ENCODE measurements at places on chromosomes 2 and 18.
A peak's percentile ranks its signal among the peaks of the same experiment; 100 is the strongest.

- DNase-seq: no peak
Observed at GRCh38 chr2:60070196-60070595, 483.3 kb downstream of the BCL11A start.

- no peak for DNase-seq
Observed at GRCh38 chr2:140085674-140086073, 1305.5 kb upstream of the NXPH2 start.

DNA sequence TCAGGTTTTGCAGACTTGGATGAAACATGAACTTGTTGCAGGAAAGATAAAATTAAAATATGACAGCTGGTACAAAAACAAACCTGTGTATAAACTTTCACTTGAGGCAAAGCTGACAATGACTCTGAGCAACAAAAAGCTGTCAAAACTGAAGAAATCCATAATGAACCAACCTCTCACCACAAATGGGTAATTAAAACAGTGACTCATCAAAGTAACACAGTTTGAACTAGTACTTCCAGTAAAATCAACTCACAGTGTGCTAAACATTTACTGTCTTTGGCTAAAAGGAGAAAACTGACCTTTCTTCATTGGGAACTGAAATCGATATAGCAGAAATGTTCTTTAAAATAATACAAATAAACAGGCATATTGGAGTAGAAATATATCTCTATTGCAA is 209.7 kb downstream of the WDPCP start:
- no peak for DNase-seq

DNA sequence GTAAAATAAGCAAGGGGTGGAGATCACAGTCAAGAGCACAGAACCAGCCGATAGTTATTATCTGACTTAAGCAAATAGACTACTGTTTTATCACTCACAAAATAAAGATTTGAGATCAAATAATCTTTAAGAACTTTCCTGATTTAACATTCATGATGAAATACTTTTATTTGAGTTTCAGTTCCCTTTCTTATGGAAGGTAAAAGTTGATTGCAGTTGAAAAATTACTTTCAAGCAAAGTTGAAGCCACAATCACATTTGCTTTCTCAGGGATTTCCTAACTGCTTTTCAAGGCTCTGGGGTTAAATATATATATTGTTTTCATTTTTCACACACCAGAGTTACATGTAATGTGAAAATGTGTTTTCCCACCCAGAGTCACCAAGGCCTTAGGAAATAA is 599.5 kb downstream of the KCNJ3 start:
- DNase-seq: no peak

- DNase-seq: no peak
Observed at GRCh38 chr2:24360963-24361330, 611 bp upstream of the ITSN2 start.

DNA sequence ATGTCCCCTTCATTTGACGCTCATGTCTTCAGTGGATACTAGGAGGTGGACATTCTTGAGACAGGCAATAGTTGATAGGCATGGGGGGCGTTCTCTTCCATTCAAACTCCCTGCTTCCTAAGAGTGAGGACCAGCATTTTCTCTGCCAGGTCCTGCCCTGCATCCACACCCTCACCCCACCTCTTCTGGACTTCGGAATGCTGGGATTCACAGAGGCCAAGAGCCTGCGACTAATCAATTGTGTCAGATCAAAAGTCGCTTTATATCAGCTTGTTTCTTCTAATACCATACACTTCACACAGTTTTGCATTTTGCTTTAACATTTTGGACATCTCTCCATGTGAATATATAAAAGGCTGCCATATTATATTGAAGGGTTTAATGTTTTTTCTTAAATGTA is 210.7 kb downstream of the CCDC102B start:
- DNase-seq: no peak

DNA sequence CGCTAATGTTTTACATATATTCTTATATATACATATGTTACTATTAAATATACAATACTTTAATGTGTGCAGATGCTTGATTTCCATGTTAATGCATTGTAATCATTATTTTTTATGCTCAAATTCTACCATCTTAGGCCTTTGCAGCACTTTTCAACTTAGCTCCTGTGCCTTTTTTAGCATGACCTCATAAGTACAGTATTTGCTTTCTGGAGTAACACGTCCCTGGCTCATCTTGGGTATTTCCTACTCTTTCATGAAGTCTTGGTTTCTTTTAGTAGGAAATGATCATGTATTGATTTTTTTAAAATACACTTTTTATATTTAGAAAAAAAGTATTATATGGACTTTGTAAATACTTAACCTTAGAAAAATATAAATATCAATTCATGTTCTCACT is 36.5 kb downstream of the CAB39 start:
- DNase-seq: no peak

GRCh38 chr18:8845506-8845905 is 140.2 kb downstream of the MTCL1 start:
- DNase-seq: no peak

GRCh38 chr2:216775043-216775453 is 79.7 kb upstream of the IGFBP5 start:
- peak; percentile 91 for DNase-seq

All from AG04450 (cell line).